H1 (cell line): ENCODE measurements at places on chromosomes 4 and X. TPM values are rescaled to one million over a fixed set of nuclear protein-coding genes. Genes with fewer than 3 reads are reported as not detected.

The FAM241A gene
- total RNA-seq, result 0.63 and 0.73 TPM in 2 replicates

GRCh38 chr4:79886557-79886956, 186.5 kb downstream of the ANTXR2 start:
- no peak for DNase-seq

The SPANXN3 gene
- not detected in 2 replicates for total RNA-seq

DNA sequence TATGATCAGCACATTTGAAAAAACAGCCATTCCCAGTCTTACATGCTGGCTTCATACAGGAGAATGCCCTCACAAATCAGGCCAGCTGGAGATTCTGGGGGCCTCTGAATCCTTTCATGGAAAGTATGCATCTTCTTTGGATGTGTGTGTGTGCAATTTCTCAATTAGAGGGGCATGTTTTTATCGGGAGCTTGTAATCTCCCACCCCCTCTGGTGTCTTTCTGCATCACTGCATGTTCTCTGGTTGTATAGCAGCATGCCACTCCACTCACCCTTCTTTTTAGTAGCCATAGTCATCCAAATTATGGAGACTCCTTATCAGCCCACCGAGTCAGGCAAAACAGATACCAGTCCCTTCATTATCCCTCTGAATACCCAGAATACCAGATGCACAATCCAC, 282.2 kb upstream of the SLIT2 start:
- no peak for DNase-seq

The RPS6KA6 gene
- 14.6 and 14.7 TPM in 2 replicates for total RNA-seq

DNA sequence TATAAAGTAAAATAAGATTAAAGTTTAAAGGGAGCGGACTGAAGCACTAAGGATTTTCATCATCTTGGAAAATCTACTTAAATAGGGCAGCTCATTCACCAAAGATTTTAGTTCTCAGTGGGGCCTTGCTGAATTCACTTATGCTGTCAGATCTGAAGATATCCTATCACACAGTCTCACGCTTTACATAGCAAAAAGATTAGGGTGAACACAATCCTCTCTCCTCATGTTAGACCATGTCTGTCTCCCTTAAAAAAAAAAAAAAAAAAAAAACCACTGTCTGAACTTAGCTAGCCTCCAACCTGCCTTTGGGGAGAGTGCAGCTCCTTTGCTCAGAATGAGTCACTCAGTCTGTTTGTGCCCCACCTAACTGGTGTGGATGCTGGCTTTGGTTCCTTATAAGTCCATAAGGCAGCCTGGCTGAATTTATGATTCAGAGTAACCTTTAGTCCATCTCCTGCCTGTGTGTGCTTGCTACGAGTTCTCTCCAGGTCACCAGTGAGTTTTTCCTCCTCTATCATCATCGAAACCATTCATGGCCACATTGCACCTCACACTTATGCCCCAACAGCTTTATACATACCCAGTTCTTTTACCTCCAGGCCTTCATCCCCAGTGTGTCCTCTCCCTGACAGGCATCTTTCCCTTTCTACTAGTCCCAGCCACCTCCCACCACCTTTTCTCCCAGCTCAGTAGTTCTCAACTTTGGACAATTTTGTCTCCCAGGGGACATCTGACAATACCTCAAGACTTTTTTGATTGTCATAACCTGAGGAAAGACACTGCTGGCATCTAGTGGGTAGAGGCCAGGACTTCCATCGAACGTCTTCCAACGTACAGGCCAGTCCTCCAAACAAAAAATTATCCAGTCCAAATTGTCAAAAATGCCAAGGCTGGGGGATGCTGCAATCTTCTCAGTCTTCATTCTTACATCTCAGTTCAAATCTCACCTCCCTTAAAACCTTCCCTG, 220.7 kb upstream of the EMCN start:
- DNase-seq, result no peak

DNA sequence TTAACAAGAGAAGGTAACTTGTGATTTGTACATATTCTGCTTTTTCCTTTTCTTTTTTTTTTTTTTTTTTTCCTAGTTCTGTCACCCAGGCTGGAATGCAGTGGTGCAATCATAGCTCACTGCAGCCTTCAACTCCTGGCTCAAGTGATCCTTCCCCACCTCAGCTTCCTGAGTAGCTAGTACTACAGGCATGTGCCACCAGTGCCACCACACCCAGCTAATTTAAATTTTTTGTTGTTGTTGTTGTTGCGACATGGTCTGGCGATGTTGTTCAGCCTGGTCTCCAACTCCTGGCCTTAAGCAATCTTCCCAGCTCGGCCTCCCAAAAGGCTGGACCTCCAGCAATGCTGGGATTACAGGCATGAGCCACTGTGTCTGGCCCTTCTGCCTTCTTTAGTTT, 1.5 kb upstream of the TACR3 start:
- DNase-seq, result no peak

The GASK1B gene
- not detected in 2 replicates for total RNA-seq

The LDOC1 gene
- 52.4 and 52.7 TPM in 2 replicates for total RNA-seq

DNA sequence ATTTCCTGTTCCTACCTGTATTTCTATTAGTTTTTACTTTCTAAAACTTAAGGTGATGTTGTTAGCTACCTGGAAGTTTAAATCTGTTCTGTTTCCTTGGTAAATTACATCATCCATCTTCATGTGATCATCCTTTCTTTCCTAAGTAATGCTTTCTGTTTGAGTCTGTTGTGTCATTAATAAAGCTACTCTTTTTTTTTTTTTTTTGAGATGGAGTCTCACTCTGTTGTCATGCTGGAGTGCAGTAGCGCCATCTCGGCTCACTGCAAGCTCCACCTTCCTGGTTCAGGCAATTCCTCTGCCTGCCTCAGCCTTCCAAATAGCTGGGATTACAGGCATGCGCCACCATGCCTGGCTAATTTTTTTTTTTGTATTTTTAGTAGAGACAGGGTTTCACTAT, 73.3 kb downstream of the FIP1L1 start:
- DNase-seq, result no peak

The EMCN gene
- total RNA-seq, result not detected in 2 replicates

The CFAP99 gene
- not detected in 2 replicates for total RNA-seq

The MAGEA2 gene
- total RNA-seq, result not detected in 2 replicates
